ENCODE measurements at places on chromosomes 16 and 17. TPM values are rescaled to one million over a fixed set of nuclear protein-coding genes. Genes with fewer than 3 reads are reported as not detected.

DNA sequence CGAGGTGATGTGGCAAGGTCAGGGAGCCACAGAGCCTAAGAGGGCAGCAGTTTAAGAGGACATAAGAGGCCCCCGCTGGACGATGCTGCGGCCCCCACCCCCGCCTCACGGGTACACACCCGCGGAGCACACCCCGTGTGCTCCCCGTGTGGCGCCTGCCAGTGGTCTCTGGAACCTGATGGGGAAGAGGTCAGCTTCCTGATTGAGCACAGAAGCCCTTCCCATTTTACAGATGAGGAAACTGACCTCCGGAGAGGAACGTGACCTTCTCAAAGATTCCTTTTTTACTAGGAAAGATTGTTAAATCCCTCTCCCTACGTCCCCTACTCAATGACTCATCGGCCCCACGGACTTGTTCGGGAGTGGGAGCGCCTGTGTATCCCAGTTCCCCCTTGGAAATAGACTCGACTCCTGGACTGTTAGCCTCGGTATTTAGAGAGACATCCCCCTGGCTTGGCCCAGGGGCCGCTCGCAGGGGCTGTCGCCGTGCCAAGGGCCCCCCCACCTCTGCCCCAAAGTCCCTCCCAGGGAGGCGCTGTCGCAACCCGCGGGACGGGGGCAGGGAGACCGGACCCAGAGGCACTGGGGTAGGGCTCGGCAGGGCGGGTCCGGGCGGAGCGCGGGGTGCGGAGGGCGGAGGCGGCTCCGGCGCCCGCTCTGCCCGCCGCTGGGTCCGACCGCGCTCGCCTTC, at the start of gene ABCC3:
TSS of gene ABCC3 (plus strand) at position 658 of the 691 bp plus-strand sequence. CDS start 56 bp downstream, outside the sequence.
- DNase-seq: no peak

DNA sequence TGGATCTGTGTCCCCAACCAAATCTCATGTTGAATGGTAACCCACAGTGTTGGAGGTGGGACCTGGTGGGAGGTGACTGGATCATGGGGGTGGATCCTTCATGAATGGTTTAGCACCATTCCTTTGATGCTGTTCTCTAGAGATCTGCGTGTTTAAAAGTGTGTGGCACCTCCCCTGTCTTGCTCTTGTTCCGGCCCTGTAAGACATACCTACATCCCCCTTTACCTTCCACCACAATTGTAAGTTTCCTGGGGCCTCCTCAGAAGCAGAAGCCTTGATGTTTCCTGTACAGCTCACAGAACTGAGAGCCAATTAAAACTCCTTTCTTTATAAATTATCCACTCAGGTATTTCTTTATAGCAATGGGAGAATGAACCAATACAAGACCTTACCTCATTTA, 257.7 kb downstream of the XYLT1 start:
- no peak for DNase-seq

DNA sequence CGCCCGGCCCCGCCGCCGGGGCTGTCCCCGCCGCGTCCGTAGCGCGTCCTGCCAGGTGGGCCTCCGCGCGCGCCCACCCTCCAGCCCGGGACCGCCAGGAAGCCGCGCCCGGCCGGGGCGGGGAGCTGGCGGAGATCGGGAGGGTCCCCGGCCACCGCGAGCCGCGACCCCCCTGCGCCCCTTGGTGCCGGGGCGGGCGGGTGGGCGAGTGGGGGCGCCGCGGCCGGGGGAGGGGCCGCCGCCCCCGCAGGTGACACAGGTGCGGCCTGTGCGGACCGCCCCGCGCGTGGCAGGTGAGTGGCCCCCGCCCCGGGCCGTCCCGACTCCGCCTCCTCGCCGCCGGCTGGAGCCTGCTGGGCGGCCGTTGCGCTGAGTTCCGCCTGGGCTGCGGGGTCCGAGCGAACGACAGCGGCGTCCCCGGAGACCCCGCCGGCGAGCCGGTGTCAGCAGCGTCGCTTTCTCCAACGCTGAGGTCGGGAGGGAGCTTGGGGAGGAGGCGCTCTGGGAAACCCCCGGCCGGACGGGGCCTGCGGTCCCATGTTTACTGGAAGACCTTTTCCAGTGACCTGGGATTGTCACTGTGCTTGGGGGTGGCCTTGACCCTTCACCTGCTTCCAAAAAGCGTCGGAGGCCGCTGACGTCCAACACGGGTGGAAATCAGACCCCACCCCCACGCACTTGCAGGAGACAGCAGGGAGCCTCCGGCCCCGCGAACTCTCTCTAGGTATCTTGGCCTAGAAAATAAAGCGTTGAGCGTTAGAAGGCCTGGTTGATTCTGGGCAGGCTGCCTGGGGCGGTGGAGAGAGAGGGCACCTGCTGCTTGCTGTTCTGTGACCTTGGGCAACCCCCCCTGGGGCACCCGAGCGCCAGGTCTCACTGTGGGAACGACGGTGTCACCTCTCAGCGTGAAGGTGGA, 542 bp downstream of the KLHL36 start:
- peak; percentile 42 for DNase-seq

DNA sequence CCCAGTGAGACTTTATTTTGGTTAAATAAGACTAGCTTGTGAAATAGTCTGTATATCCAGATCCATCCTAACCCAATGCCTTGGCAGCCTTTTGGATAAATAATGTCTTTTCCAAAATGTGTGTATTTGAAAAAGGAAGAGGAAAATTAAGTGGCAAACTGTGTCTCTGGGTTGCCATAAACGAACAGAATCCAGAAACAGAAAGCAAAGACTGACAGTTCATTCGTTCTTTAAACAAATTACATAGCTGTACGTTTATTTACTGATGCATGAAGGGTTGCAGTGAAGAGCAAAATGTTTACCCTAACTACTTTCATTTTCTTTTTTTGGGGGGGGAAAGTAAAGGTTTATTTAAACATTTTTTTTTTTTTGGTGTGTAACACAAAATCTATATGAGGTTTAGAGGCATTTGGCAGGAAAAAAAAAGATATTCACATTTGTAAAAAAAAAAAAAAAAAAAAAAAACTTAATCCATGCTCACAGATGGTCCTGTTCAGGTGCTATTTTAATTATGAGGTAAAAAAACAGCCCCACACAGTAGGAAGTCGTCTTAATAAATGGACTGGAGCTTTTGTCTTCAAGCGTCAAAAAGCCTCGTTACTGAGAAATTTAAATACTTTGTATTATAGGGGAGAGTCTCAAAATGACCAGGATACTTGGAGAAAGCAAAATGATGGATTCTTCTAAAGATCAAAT, 245.9 kb downstream of the FTO start:
- no peak for DNase-seq

DNA sequence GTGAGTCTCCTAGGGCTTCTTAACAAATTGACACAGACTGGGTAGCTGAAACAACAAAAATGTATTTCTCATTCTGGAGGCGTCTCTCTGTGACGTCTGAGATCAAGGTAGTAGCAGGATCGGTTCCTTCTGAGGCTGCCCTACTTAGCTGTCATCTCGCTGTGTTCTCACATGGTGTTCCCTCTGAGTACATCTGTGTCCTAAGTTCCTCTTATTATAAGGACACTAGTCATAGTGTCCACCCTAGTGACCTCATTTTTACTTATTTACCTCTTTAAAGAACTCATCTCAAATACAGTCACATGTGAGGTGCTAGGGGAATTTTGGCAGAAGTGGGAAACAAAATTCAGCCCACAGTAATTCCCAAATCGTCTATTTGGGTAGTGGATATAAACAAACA, 529.1 kb downstream of the NPIPA7 start:
- DNase-seq: no peak

GRCh38 chr17:27455914-27456680, at the start of gene KSR1:
TSS of gene KSR1 (plus strand) at chr17:27456448. CDS start at chr17:27456644, 196 bp downstream.
- DNase-seq: peak; percentile 87

The ARHGDIG gene
- not detected for total RNA-seq

The SDK2 gene
- 0.35 TPM for total RNA-seq

The MLKL gene
- 17.5 TPM for total RNA-seq
